ENCODE measurements at places on chromosomes 6 and 20. TPM values are rescaled to one million over a fixed set of nuclear protein-coding genes. Genes with fewer than 3 reads are reported as not detected.
A peak's percentile ranks its signal among the peaks of the same experiment; 100 is the strongest.

The NRSN1 gene
- total RNA-seq: not detected

GRCh38 chr6:41577356-41578216, 31.4 kb downstream of the FOXP4 start:
- no peaks in the 10 kb centered on the region for H3K27me3 ChIP-seq
- no peak overlapping the region for H3K27ac ChIP-seq
- H3K4me1 ChIP-seq: no peaks in the 10 kb centered on the region
- no peaks in the 10 kb centered on the region for H3K36me3 ChIP-seq

The TMEM200A gene
- 0.20 TPM for total RNA-seq

The KCNK15 gene
- 0.25 TPM for total RNA-seq

DNA sequence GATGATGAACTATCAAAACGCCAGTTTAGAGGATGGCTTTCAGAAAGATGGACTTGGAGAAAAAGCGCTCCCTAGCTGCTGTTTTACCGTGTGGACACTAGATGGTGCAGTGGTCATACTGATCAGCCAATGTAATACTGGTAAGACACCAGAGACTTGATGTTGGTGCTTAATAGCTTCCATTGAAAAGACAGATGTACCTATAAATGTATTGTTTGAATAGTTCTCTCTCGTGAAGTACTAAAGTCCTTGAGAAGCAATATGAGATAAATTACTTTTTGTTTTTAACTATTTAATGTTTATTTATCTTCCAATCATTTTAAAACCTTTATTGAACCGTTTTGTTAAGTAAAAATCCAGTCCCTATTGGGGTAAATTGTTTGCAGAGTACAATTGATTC, 63.9 kb upstream of the FUCA2 start:
- peaks cover 5% of the 10 kb centered on the region for H3K4me1 ChIP-seq
- H3K36me3 ChIP-seq: no peaks in the 10 kb centered on the region
- no peak overlapping the region for H3K27ac ChIP-seq
- H3K27me3 ChIP-seq: no peaks in the 10 kb centered on the region
- no peak overlapping the region for H3K4me3 ChIP-seq
- DNase-seq: peak; percentile 61

DNA sequence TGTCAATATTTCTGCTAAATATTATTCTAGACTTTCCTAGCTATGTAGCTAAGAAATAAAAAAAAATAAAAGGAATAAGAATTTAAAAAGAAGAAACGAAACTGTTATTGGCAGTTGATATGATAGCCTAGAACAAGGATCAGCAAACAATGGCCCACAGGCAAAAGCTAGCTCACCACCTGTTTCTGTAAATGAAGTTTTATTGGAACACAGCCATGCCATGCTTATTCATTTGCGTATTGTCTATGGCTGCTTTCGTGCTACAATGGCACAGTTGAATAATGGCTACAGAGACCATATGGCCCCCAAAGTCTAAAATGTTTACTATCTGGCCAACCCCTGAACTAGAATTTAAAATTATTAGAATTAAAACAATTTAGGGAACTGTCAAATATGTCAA, 952.6 kb upstream of the MAP3K7 start:
- H3K4me3 ChIP-seq: no peak overlapping the region
- no peak overlapping the region for H3K27ac ChIP-seq
- H3K36me3 ChIP-seq: no peaks in the 10 kb centered on the region
- H3K27me3 ChIP-seq: no peaks in the 10 kb centered on the region
- no peaks in the 10 kb centered on the region for H3K4me1 ChIP-seq

The SIRPB1 gene
- 0.92 TPM for total RNA-seq

The ABHD16A gene
- 23.7 TPM for total RNA-seq

DNA sequence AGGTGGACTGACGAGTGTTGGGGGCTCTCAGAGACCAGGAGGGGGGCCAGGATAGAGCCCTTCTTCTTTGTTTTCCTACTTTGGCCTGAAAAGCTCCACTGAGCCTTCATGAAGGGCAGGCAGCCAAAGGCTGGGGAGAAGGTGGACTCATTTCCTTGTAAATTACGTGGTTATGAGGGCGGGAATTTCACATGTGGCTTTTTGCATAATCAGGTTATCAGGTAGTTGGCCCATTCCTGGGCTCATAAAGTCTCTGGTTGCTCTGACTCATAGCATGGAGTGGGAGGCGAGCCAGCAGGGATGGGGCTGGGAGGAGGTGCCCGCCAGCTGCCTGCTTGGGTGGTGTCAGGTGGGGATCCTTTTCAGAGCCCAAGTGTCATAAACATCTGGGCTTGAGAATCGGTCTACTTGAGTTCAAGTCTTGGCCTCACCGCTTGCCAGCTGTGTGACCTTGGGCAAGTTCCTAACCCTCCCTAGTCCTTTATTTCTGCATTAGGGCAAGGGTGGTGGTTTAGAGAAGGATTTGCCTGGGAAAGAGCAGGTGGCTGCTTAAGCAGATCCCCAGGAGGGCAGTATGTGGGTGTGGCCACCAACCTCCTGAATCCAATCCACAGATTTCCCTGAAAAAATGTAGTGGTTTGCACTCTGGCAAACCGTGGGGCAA, 26.5 kb upstream of the RNF24 start:
- DNase-seq: no peak
- peaks cover 20% of the 10 kb centered on the region for H3K4me1 ChIP-seq

DNA sequence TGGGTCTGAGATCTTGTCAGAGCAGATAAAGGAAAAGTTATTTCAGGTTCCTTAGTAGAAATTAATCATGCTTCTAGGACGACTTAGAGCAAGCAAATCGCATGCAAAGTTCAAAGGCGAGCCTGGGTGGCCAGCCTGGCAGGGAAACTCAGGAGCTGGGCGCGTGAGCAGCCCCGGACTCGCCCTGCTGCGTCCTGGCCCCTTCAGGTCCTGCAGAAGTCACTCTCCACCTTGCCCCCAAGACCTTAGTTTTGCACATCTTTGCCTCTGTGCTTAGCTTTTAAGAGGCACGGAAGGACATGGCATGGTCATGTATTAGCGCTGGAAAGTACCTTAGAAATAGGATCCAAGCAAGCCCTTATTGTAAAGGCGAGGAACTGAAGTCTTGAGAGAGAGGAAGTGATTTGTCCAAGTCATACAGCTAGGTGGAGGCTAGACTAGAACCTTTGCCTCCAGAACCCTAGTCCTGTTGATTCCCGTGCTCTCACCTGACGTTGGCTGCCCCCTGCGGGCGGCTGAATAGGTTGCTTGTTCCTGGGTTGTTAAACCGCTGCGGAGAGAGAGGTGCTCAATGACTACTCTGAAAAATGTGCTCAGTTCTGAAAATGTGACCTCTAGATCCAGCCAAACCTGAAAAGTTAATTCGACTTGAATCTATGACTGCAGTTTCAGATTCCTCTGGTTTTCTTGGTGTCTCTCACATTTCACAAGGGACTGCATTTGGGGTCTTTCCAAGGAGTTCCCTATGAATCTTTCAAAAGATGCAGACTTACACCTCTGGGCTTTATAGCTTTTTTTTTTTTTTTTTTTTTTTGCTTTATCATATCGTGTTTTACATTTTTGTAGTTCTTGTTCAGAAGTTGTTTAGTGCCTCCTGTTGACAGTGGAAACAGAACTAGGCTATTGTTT, 2.7 kb downstream of the MYB start:
- DNase-seq: peak; percentile 93
- peak overlapping the region; percentile 99 for H3K4me3 ChIP-seq
- peaks cover 33% of the 10 kb centered on the region for H3K4me1 ChIP-seq
- H3K27me3 ChIP-seq: no peaks in the 10 kb centered on the region

- H3K4me1 ChIP-seq: peaks cover 6% of the 10 kb centered on the region
- no peaks in the 10 kb centered on the region for H3K36me3 ChIP-seq
- H3K27ac ChIP-seq: no peak overlapping the region
- DNase-seq: no peak
- H3K4me3 ChIP-seq: no peak overlapping the region
These were observed 45.9 kb upstream of the CARMIL1 start for GRCh38 chr6:25233226-25233625.

DNA sequence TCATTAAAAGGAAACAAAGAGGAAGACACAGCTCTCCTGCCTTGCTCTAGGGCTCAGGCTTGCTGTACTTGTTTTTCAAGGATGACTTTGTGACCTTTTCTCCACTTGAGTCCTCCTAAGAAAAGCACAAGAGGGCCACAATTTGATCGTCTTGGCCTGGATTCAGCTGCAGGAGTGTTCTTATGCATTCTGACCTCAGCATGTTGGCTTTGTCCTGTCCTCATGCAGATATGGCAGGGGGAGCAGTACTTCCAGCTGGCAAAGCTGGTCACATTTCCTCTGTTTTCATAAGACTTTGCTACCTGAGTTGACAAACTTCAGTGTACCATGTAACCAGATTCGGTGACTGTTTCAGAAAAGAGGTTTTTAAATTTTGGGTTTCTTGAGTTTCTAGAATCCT, 30.8 kb downstream of the KDM1B start:
- no peak for DNase-seq
- H3K27ac ChIP-seq: no peak overlapping the region
- H3K4me1 ChIP-seq: no peaks in the 10 kb centered on the region
- H3K36me3 ChIP-seq: peaks cover 17% of the 10 kb centered on the region
- H3K27me3 ChIP-seq: no peaks in the 10 kb centered on the region

The RING1 gene
- total RNA-seq: 26.8 TPM

GRCh38 chr6:87342829-87343228, 1.8 kb upstream of the C6orf163 start:
- H3K27ac ChIP-seq: no peak overlapping the region
- H3K4me3 ChIP-seq: no peak overlapping the region
- no peaks in the 10 kb centered on the region for H3K27me3 ChIP-seq
- no peaks in the 10 kb centered on the region for H3K4me1 ChIP-seq
- peaks cover 14% of the 10 kb centered on the region for H3K36me3 ChIP-seq

- no peak overlapping the region for H3K27ac ChIP-seq
- H3K27me3 ChIP-seq: peaks cover 2% of the 10 kb centered on the region
- no peak for DNase-seq
- H3K4me1 ChIP-seq: no peaks in the 10 kb centered on the region
- no peak overlapping the region for H3K4me3 ChIP-seq
- H3K36me3 ChIP-seq: no peaks in the 10 kb centered on the region
These were observed 29.4 kb downstream of the UNC5CL start for GRCh38 chr6:41009669-41010068.

- H3K4me3 ChIP-seq: no peak overlapping the region
- DNase-seq: no peak
- no peak overlapping the region for H3K27ac ChIP-seq
- no peaks in the 10 kb centered on the region for H3K36me3 ChIP-seq
- H3K27me3 ChIP-seq: peaks cover 24% of the 10 kb centered on the region
These were observed 139.1 kb downstream of the COL9A1 start for GRCh38 chr6:70163795-70164194.

- H3K4me1 ChIP-seq: peaks cover 12% of the 10 kb centered on the region
- H3K27me3 ChIP-seq: no peaks in the 10 kb centered on the region
- DNase-seq: no peak
These were observed 5.2 kb upstream of the FOXO3 start for GRCh38 chr6:108555399-108556052.

GRCh38 chr20:59221707-59222252, 58.2 kb downstream of the ZNF831 start:
- no peaks in the 10 kb centered on the region for H3K27me3 ChIP-seq
- H3K4me3 ChIP-seq: peak overlapping the region; percentile 55
- H3K4me1 ChIP-seq: peaks cover 31% of the 10 kb centered on the region
- H3K36me3 ChIP-seq: peaks cover 2% of the 10 kb centered on the region

DNA sequence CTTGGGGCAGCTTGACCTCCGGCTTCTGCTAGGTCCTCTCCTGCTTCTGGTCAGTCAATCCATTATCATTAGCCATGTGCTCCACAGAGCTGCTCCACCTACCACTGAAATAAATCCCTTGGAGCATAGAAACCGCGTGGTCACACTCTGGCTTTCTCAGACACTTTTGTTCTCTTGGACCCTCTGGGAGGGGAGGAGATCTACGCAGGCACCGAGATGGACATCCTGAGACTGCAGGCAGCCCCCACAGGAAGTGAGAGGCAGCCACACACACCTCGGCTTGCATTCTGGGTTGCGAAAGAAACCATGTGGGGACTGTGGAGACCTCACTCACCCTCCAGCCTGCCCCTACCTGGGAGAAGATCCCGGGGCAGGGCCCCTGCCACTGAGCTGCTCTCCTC, 79.5 kb downstream of the FYN start:
- H3K4me3 ChIP-seq: peak overlapping the region; percentile 73
- peaks cover 66% of the 10 kb centered on the region for H3K36me3 ChIP-seq
- H3K4me1 ChIP-seq: peaks cover 71% of the 10 kb centered on the region
- DNase-seq: peak; percentile 84
- H3K27me3 ChIP-seq: no peaks in the 10 kb centered on the region

DNA sequence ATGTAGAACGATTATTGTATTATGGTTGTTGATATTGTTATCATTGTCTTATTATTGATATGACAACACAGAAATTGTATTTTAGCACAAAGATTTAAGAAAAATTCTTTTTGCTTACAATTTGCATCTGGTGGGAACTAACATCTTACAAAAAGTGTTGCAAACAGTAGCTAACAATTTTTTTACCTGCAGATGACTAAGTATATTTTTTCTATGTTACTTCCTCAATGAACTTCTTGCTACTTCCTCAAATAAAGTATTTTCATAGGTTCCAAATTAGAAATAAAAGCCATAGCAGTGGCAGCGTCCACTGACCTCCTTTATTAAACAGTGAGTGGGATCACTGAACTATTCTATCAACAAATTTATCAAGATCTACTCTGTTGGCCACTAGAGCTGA, 847.0 kb downstream of the PHF3 start:
- no peak overlapping the region for H3K27ac ChIP-seq
- H3K4me1 ChIP-seq: no peaks in the 10 kb centered on the region
- no peaks in the 10 kb centered on the region for H3K27me3 ChIP-seq
- DNase-seq: no peak
- H3K36me3 ChIP-seq: no peaks in the 10 kb centered on the region

The CST4 gene
- not detected for total RNA-seq

DNA sequence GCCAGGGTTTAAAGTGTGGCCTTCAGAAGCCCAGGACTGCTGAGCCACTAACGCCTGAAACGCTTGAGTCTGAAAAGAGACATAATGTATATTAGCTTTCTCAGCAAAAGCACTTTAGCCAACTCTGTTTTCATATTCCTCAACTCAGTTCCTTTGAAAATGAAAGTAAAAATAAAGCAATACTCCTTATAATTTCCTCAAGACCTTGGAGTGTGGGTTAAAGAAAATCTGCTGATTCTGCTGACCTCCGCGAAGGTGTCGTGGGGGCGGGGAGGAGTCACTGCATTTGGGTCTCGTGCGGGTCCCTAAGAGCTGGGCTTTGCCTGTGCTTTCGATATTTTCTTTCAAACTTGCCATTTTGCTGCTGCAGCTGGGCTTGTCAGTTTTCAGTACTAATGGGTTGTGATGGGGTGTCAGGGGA, 142.2 kb upstream of the ARID1B start:
- DNase-seq: peak; percentile 15
- no peaks in the 10 kb centered on the region for H3K36me3 ChIP-seq
- no peak overlapping the region for H3K4me3 ChIP-seq
- H3K27ac ChIP-seq: no peak overlapping the region

- H3K27ac ChIP-seq: no peak overlapping the region
- no peak overlapping the region for H3K4me3 ChIP-seq
- H3K27me3 ChIP-seq: no peaks in the 10 kb centered on the region
- no peaks in the 10 kb centered on the region for H3K36me3 ChIP-seq
- no peak for DNase-seq
These were observed 76.7 kb downstream of the MYB start for GRCh38 chr6:135257631-135258405.

GRCh38 chr20:42576167-42576566, 613.5 kb downstream of the PTPRT start:
- no peak for DNase-seq
- H3K27me3 ChIP-seq: no peaks in the 10 kb centered on the region
- H3K27ac ChIP-seq: no peak overlapping the region
- H3K36me3 ChIP-seq: no peaks in the 10 kb centered on the region
- H3K4me1 ChIP-seq: no peaks in the 10 kb centered on the region

- H3K27me3 ChIP-seq: no peaks in the 10 kb centered on the region
- peak overlapping the region; percentile 27 for H3K27ac ChIP-seq
- H3K36me3 ChIP-seq: peaks cover 21% of the 10 kb centered on the region
- peak; percentile 27 for DNase-seq
These were observed 115.7 kb upstream of the CLDN20 start for GRCh38 chr6:155147958-155148663.

Data from activated CD8-positive, alpha-beta T cell treated with anti-CD3 and anti-CD28 coated beads for 36 hours (primary cell).